D721Med (cell line): ENCODE measurements at places on chromosomes 16 and 17.

DNA sequence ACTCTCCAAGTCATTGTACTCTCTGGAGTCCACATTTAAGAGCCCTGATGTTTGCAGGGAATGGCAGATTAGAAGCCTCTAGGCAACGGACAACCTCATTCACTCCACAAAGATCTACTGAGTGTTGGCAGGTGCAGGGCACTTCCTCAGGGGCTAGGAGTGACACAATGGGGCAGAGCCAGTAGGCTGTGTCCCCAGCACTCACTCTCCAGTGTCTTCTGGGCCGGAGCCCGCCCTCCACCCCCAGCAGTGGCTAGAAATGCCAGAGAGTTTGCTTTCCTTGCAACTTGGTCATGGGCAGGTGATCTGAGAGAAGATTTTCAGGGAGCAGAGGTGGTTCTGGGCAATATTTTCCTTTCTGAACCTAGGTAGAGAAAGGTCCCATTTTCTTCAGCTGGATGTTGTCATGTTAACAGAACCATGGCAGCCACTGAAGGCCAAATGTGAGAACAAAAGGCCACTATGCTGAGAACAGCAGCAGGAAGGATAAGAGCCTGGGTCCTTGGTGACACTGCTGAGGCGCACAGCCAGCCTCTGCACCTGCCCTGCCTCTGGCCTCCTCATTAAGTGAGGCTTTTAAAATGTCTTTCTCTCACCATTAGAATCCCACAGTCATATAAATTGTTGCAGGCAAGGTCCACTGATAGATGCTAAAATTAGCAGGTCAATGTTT lies 96.2 kb downstream of the USP31 start:
- no peak for DNase-seq

GRCh38 chr16:47774661-47775060 lies 313.5 kb downstream of the PHKB start:
- no peak for DNase-seq

- no peak for DNase-seq
Measured at GRCh38 chr16:65950211-65950610, 416.3 kb upstream of the CDH5 start.

GRCh38 chr17:61487161-61487988 lies 35.2 kb downstream of the TBX4 start:
- no peak for DNase-seq

- DNase-seq: no peak
Measured at GRCh38 chr16:1911467-1912214, 6.6 kb downstream of the HS3ST6 start.

- DNase-seq: no peak
Measured at GRCh38 chr16:68287276-68288251, 23.2 kb downstream of the SLC7A6OS start.

GRCh38 chr16:10932959-10933710 lies 9.1 kb downstream of the DEXI start:
- no peak for DNase-seq

- DNase-seq: no peak
Measured at GRCh38 chr16:64892835-64893785, 228.8 kb downstream of the CDH11 start.

GRCh38 chr17:57902800-57903759 lies 52.1 kb downstream of the CUEDC1 start:
- no peak for DNase-seq

DNA sequence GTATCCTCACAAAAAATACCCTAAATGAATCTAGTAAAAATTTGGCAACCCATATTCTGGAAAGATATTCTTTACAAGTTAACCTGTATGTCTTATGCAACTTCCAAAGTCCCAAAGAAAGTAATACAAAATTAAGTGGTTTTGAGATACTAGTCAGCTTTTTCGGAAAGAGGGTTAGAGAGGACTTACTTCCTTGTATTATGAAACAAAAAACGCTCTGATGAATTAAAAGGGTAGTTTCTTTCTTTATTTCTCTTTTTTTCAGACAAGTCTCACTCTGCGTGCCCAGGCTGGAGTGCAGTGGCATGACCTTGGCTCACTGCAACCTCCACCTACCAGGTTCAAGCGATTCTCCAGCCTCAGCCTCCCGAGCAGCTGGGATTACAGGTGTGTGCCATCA lies 51.6 kb downstream of the KANSL1 start:
- DNase-seq: no peak
